Aorta (tissue), 5 donors: ENCODE measurements at places on chromosomes 3 and 15.

DNA sequence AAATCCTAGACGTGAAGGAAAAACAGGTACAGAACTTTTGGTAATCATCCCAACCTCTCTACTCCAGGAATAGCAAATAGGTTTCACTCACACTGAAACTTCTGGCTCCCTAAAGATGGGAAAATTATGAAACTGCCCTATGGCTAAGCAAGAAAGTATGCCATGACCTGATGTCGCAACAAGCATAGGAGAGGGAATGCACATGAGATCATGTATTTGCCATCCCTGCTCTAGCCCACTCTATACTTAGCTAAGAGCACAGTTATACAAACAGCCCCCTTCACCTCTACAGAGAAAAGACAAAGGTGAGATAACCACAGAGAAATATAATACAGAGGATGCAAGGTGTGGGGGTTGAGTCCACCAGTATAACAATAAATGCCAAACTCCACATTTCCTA is 102.7 kb downstream of the TBC1D5 start:
- DNase-seq = no peak

DNA sequence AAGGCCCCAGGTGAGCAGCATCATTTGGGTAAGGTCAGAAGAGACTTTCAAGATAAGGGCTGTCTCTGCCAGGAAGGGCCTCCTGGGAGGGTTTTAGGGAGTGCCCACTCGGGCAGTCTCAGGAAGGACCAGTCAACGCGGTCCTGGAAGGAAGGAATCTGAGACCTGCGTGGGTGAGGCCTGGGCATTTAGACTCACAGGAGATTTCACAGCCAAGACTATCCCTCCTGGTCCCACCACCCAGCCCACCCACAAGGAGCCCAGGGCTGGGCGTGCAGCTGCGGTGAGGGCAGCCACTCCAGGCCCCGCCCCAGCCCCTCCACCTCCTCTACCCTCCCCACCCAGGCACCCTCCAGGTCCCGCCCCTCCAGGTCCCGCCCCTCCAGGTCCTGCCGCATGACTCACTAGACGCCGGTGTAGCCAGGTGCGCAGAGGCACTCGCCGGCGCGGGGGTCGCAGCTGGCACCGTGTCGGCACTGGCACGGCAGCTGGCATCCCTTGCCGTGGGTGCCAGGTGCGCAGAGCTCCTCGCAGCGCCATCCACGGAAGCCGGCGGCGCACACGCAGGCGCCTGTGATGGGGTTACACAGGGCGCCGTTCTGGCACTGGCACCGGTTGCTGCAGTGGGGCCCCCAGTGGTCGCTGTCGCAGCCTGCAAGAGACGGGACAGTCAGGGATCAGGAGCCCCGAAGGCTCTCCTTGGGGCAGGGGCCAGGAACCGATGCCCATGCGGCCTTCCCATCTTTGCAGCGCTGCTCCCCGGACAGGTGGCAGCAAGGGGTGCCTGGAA is 112.7 kb downstream of the RAB11A start:
- DNase-seq = no peak

DNA sequence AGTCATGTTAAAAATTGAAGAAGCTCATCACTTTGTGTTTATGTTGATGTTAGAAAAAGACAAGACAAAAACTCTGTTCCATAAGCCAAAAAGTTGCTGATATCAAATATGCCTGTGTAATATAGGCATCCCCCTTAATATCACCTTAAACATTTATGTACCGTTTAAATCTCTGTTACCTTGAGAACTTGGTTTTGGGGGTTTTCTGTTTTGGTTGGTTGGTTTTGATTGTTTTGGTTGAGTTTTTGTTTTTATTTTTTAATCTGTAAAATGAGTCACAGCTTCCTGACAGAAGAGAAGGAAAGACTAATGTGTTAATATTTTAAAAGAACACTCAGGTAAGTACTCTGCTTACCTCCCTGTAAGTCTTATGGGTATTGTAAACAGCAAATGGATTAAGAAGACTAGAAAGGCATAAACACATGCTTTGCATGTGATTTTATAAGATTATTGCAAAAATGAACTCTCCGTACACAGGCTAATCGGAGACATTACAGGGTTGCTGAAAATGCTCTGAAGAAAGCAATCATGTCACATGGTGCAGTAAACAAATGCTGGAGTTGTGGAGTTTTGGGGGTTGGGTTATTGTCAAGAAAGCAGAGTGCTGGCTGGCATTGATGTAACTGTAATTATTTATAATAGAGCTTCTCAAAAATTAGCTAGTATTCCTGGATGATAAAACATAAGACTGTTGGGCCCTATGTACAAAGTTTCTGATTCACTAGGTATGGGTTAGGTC is 69.5 kb upstream of the MBNL1 start:
- DNase-seq = no peak

DNA sequence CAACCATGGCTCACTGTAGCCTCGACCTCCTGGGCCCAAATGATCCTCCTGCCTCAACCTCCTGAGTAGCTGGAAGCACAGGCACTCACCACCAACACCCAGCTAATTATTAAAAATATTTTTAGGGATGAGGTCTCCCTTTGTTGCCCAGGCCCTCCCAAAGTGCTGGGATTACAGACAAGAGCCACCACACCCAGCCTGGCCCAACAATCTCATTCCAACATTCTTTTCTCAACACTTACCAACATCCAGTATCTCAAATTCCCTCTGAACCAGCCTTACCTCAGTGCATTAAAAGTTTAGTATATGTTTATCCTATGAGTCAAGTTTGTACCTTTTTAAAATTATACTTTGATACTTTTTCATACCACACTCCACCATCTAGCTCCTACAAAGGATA is 25.0 kb downstream of the ANXA2 start:
- DNase-seq = no peak

DNA sequence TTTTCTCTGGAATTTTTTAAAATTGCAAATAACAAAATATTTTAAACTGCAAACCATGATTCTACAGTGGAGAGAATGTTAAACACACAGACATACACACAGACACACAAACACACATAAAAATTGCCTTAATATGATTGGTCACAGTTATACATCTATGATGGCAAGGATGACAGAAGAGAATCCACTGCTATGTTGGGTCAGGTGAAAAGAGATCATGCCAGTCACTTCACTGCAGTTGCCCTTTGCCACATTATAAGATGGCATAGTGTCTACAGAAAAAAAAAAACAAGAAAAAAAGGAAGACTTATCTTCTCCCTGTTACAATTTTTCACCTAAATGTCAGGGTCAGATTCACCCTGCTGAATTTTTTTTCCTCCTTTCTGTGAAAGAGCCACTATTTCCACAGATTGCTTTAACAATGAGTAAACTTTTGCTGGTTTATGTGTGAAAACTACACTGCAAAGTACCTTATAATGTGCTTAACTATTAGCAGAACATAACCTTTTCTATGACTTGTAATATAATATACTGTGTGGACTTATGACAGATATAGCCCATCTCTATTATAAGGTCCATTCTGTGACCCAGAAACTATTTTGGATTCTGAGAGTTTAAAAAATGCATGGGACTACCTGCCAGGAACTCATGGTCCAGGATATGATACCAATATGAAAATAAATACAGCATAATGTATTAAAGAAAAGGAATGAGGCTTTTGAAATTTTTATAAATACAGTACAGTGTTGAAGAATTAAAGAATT is 111.9 kb downstream of the RBMS3 start:
- no peak for DNase-seq

- no peak for DNase-seq
Observed at GRCh38 chr3:174776123-174776522, 83.0 kb upstream of the NAALADL2 start.

GRCh38 chr3:32734756-32735155 is 49.8 kb downstream of the CNOT10 start:
- DNase-seq = no peak

GRCh38 chr3:105177576-105177975 is 189.1 kb upstream of the ALCAM start:
- no peak for DNase-seq

DNA sequence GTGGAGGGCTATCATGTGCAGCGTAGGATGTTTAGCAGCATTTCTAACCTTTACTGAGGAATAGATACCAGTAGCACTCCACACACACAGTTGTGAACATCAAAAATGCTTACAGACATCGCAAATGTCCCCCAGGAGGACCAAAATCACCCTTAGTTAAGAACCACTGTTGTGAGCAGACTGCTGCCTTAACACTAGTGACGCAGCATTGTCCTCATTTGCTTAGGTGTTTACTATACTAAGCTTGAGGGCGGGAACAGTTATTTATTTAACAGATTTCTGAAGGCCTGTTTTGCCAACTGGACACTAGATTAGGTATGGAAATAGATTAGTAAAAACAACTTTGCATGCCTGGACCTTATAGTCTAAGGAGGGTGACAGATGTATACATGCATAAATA is 2.3 kb downstream of the PPP2R3A start:
- DNase-seq = no peak

- no peak for DNase-seq
Observed at GRCh38 chr15:70584838-70585706, 178.3 kb downstream of the UACA start.

DNA sequence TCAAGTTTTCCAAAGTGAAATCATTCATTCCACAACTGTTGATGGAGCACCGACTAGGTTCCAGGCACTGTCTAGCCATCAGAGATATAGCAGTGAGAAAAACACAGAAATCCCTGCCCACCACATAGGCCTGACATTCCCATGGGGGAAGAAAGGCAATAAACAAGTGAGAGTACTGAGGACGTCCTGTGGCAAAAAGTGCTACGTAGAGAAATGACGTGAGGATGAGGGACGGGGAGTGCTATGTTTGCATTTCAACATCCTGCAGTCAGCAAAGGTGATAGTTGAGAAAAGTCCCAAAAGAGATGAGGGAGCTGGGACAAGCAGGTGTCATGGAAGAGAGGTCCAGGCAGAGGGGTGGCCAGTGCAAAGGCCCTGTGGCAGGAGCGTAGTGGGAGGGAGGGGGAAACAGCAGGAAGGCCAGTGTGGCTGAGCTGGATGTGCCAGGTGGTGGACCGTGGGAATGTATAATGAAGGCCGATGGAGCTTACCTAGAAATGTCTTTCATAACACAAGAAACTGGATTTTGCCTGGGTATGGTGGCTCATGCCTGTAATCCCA is 10.4 kb upstream of the FURIN start:
- no peak for DNase-seq
